ENCODE measurements at places on chromosomes 2 and 18.

GRCh38 chr2:237961637-237962036 is 5.2 kb upstream of the UBE2F start:
- DNase-seq, result no peak

GRCh38 chr2:137689549-137689948 is 274.7 kb upstream of the HNMT start:
- DNase-seq, result no peak

GRCh38 chr2:218713922-218714321 is 3.3 kb downstream of the TTLL4 start:
- no peak for DNase-seq

DNA sequence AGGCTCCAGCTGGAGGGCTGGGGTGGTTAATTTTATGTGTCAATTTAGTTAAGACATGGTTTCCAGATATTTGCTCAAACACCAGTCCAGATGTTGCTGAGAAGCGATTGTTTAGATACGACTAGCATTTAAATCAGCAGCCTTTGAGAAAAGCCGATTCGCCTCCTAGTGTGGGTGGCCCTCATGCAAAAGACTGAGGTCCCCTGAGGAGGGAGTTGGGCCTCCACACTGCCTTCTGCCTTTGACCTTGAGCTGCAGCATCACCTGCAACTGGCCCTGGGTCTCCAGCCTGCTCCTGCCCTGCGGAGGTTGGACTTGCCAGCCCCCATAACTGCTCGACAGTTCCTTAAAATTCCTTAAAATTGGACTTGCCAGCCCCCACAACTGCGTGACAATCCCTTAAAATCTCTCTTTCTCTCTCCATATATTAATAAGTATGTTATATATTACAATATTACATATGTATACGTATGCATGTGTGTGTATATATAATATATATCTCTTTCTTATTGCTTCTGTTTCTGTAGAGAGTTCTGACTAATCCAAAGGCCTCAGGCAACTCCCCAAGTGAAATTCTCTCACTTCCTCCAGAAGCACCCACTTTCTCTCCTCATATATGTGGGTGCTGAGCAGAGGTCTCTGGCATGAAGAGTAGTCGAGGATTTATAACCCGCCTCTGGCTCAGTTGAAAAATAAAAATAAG is 14.4 kb downstream of the FBLN7 start:
- DNase-seq, result no peak

- no peak for DNase-seq
Observed at GRCh38 chr18:25145731-25146511, 206.0 kb downstream of the ZNF521 start.

- no peak for DNase-seq
Observed at GRCh38 chr2:47259829-47260228, 104.7 kb upstream of the STPG4 start.

GRCh38 chr18:21747764-21748693 is 7.4 kb downstream of the MIB1 start:
- DNase-seq, result no peak

- no peak for DNase-seq
Observed at GRCh38 chr2:77873506-77873905, 351.3 kb upstream of the LRRTM4 start.

DNA sequence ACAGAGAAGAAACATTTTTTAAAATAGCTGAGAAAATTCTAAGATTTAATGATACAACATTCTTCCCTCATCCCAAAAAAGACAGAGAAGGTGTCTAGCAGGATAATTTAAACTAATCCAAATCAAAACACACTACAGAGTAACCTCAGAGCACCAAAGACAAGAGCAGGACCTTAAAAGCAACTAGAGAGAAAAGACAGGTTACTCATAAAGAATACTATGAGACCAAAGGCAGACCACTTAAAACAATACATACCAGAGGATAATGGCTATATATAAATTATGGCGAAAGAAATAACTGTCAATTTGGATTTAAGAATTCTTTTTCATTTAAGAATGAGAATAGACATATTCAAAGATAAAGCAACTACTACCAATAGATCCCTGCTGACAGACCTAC is 40.0 kb downstream of the HDLBP start:
- no peak for DNase-seq

DNA sequence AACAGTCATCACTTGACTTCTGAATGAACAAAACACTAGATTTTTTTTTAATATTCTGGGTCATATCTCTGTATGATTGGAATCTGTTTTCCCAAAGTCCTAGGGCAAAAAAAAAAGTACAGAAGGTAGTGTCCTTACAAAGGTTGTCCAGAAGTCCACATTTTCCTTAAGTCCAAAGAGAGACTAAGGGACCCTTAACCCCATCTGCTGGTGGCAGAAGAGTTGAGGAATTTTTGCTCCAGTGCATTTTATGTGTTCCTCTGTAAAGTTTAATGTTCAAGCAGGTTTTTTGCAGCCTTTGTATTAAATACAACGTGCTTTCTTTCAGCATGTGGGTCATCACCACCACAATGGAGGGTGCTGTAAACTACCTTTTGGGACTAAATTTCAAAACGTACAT is 215.9 kb downstream of the SP3 start:
- DNase-seq, result no peak

DNA sequence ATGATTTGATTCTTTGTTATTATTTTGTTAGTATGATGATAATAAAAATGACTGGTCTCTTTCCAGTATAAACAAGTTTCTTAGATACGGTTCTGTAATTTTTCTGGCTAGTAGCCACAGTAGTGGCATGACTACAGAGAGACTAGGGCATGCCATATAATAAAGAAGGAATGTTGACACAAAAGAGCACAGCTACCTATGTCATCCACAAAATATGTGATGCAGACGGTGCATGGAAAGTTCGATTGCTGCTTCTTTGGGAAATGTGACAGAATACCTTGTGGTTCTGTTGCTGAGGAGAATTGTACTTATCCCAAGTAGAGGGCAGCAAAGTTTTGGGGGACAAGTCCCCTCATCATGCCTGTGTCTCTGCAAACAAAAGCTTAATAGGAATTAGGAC is 26.1 kb upstream of the SETBP1 start:
- DNase-seq, result no peak

DNA sequence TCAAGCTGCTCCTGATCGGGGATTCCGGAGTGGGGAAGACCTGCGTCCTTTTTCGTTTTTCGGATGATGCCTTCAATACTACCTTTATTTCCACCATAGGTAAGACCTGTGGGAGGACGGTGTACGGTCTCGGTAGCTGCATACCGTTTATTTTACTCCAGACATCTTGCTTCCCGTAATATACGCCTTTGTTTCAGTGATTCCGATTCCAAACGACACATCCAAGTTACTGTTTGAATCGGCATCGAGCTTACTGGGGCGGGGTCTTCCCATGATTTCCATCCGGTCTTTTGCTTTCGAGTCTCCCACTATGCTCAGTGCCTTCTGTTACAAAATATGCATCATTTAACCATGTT is 731 bp downstream of the RAB10 start:
- no peak for DNase-seq

- no peak for DNase-seq
Observed at GRCh38 chr18:63071701-63072141, 247.8 kb downstream of the BCL2 start.

DNA sequence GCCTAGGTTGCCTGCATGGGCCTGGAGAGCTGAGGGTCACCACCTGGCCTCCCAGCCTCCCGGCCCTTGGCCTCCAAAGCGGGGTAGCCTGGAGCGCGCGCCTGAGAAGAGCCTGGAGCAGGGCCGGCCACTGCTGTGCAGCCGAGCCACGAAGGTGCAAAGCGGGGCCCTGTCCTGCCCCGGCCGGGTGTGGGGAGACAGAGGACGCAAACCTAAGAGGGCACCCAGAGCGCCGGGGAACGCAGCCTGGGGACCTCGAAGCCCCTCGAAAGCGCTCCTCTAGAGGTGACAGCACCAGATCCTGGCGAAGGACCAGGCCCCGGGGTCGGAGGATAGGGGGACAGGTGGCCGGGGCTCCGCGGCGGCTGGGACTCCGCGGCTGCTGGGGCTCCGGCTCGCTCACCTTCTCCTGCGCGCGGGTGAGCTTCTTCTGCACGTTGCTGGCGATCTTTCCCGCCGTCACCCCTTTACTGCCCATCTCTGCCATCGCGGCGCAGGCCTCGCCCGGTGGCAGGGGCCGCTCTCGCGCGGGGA is 430 bp downstream of the BIN1 start:
- DNase-seq, result no peak

DNA sequence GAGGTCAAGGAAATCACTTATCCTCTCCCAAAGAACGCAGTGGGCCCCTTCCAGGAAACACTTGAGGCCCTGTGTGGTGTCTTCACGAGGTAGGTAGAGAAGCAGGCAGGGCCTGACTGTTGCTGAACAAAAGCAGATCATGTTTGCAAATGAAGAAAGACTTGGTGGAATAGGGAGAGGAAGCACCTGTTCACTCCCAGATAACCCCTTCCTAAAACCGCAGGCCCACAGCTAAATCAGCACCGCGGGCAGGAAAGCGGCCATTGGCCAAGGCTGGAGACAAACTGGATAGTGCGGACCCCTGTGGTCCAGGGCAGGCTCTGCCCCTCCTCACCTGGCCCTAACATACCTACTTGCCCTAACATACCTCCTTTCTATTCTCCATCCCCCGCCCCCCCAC is 64.9 kb upstream of the KLHL29 start:
- DNase-seq, result no peak

GRCh38 chr18:40576507-40577115 is 1378.4 kb upstream of the PIK3C3 start:
- no peak for DNase-seq

DNA sequence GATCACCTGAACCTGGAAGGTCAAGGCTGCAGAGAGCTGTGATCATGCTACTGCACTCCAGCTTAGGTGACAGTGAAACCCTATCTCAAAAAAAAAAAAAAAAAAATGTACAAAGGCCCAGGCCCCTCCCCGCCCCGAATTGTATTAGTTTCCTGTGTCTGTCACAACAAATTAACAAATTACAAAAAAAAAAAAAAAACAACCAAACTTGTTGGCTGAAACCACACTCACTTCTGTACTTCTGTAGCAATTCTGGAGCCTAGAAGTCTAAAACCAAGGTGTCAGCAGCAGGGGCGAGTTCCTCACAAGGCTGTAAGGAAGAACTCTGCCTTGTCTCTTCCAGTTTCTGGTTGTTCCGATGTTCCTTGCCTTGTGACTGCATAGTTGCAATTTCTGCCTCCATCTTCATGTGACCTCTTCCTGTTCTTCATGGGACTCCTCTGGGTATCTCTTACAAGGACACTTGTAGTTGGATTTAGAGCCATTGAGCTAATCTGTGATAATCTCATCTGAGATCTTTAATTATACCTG is 100.8 kb upstream of the ZSWIM2 start:
- DNase-seq, result no peak

GRCh38 chr2:51379997-51380396 is 348.1 kb upstream of the NRXN1 start:
- DNase-seq, result no peak

GRCh38 chr18:50848061-50848551 is 28.3 kb upstream of the MRO start:
- no peak for DNase-seq

DNA sequence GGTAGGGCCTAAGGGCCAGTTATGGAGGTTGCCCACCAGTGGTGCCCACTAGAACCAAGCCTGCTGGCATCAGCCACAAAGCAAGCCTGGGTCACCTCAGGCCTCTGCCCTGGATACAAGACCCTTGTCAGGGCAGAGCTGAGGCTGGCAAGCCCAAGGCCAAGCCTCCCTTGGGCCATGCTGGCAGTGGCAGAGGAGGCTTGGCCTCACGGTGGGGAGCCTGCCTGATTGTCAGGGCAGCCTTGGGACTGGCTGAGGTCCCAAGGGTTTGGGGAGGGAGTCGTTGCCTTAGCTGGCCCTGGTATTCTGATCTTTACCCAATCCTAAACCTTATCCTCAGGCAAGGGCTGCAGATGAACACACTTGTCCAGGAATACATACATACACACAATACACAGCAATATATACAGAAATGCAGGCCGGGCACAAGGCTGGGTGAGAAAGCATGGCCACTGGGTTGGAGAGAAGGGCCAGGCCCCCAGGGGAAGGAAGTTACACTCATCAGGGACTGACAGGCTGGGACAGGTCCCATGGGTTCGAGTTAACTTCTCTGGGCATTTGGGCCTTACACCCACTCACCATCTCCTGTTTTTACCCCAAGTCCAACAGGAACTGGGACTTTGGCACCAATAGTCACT is 21.0 kb downstream of the CCT7 start:
- no peak for DNase-seq

- no peak for DNase-seq
Observed at GRCh38 chr2:18047896-18048657, 169.6 kb downstream of the KCNS3 start.

DNA sequence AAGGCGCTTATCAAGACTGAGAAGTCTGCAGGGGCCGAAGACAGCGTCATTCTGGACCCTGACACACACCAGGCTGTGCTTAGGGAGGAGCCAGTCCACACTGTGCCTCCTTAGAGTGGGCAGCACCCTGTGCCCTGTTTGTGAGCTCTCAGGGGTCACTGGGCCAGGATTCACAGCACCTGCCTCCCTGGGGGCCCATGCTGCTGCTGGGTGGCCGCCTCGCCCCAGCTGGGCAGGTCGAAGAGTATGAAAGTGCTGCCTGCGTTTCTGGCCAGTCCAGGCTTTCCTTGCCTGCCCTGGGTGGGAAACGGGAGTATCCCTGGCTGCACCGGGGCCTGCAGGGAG is 15.4 kb upstream of the GPR55 start:
- no peak for DNase-seq

GRCh38 chr2:46767706-46768105 is 147.9 kb downstream of the MCFD2 start:
- DNase-seq, result no peak

- no peak for DNase-seq
Observed at GRCh38 chr2:27446057-27446456, 3.9 kb downstream of the KRTCAP3 start.

Data from activated naive CD4-positive, alpha-beta T cell treated with anti-CD3 and anti-CD28 coated beads, Interleukin-2, amount 50 U/mL, for 16 hours (primary cell).